ENCODE measurements at places on chromosomes 3 and 15. TPM values are rescaled to one million over a fixed set of nuclear protein-coding genes. Genes with fewer than 3 reads are reported as not detected.
A peak's percentile ranks its signal among the peaks of the same experiment; 100 is the strongest.

GRCh38 chr3:157667493-157667892 lies 164.3 kb upstream of the VEPH1 start:
- H3K4me3 ChIP-seq = no peak overlapping the region
- no peak overlapping the region for H3K27ac ChIP-seq
- DNase-seq = no peak
- no peaks in the 10 kb centered on the region for H3K27me3 ChIP-seq

- no peaks in the 10 kb centered on the region for H3K36me3 ChIP-seq
- peaks cover 6% of the 10 kb centered on the region for H3K4me1 ChIP-seq
- no peaks in the 10 kb centered on the region for H3K27me3 ChIP-seq
- peak; percentile 88 for DNase-seq
- peak overlapping the region; percentile 96 for H3K27ac ChIP-seq
Measured at GRCh38 chr15:31325595-31326155, 960 bp upstream of the KLF13 start.

DNA sequence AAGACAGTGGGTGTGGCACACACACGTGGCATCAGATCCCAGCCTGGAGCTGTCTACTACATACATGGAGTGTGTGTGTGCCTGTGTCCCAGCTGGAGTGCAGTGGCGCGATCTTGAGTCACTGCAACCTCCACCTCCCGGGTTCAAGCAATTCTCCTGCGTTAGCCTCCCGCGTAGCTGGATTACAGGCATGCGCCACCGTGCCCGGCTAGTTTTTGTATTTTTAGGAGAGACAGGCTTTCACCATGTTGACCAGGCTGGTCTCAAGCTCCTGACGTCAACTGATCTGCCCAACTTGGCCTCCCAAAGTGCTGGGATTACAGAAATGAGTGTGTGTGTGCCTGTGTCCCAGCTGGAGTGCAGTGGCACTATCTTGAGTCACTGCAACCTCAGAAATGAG lies 108.8 kb downstream of the IL12A start:
- no peaks in the 10 kb centered on the region for H3K4me1 ChIP-seq
- H3K27ac ChIP-seq = no peak overlapping the region
- no peak for DNase-seq
- no peak overlapping the region for H3K4me3 ChIP-seq

- H3K36me3 ChIP-seq = no peaks in the 10 kb centered on the region
- no peak for DNase-seq
- H3K4me1 ChIP-seq = no peaks in the 10 kb centered on the region
- H3K27ac ChIP-seq = no peak overlapping the region
- H3K4me3 ChIP-seq = no peak overlapping the region
Measured at GRCh38 chr3:159548675-159549335, 439.8 kb upstream of the IL12A start.

DNA sequence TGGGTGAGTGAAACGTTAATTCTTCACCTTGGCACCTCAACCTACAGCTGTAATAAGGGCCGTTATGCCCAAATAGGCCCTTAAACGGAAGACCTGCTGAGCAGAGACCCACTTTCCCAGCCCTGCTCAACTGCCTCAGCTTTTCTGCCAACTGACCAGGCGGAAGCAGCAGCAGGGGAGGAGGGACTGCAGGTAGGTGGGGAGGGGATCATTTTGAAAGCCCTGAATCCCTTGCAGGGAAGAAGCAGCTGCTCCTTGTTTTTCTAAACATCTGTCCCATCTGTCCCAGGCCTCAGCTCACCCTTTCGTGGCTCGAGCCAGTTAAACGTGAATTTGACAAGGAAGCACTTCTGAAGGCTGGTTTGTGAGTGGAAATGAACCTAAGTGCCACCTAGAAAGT lies 978 bp upstream of the CMC1 start:
- H3K27me3 ChIP-seq = no peaks in the 10 kb centered on the region
- peaks cover 7% of the 10 kb centered on the region for H3K4me1 ChIP-seq
- peak overlapping the region; percentile 93 for H3K4me3 ChIP-seq
- DNase-seq = no peak
- no peaks in the 10 kb centered on the region for H3K36me3 ChIP-seq
- no peak overlapping the region for H3K27ac ChIP-seq

- H3K4me3 ChIP-seq = no peak overlapping the region
- no peaks in the 10 kb centered on the region for H3K4me1 ChIP-seq
- H3K27me3 ChIP-seq = no peaks in the 10 kb centered on the region
Measured at GRCh38 chr3:192082730-192083660, 622.0 kb downstream of the PYDC2 start.

UBAP1L gene
- total RNA-seq = 8.7 TPM

- no peak overlapping the region for H3K4me3 ChIP-seq
- no peak for DNase-seq
- H3K27ac ChIP-seq = no peak overlapping the region
- H3K27me3 ChIP-seq = no peaks in the 10 kb centered on the region
Measured at GRCh38 chr3:171970301-171970788, 69.0 kb upstream of the FNDC3B start.

DNA sequence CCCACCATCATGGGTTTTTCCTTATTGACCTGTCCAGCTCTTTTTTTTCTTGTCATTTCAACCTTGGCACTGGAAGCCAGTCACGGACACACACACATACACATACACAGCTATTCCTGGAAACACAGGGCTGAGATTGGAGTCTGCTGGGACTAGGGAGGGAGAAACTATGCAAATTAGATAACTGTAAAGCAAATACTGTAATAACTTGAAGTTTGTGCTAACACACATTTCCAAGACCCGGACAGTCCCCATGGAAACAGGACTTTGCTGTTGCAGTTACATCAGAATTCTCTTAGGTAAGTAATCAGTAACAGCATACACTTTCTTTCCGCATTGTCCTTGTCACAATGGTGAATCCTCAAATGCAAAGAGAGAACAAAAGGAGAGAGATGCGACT lies 304.4 kb downstream of the KBTBD8 start:
- H3K4me1 ChIP-seq = no peaks in the 10 kb centered on the region
- DNase-seq = no peak
- no peak overlapping the region for H3K4me3 ChIP-seq
- H3K27me3 ChIP-seq = no peaks in the 10 kb centered on the region
- H3K36me3 ChIP-seq = no peaks in the 10 kb centered on the region

C3orf33 gene
- 6.3 TPM for total RNA-seq

TMEM207 gene
- total RNA-seq = not detected

DNA sequence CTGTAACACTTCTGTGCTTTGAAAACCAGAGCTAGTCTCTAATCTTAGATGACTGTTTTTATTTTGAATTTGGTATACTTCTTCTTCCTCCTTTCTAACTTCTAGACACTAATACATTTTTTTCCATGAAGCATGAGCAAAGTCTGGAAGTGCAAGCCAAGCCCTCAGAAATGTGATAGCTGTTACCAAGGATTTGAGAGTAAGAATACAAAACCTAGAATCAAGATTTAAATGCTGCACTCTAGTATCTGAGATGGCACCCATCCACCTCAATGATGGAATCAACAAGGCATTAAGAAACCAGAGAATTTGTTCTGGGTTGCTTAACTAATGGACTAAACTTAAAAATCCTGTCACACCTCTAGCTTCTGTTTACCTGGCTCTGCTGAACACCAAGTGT lies 9.2 kb downstream of the FEZF2 start:
- no peak overlapping the region for H3K4me3 ChIP-seq
- H3K36me3 ChIP-seq = no peaks in the 10 kb centered on the region

GRCh38 chr3:134294302-134295280 lies 43.9 kb upstream of the RYK start:
- H3K36me3 ChIP-seq = no peaks in the 10 kb centered on the region
- DNase-seq = no peak
- no peaks in the 10 kb centered on the region for H3K27me3 ChIP-seq
- peaks cover 8% of the 10 kb centered on the region for H3K4me1 ChIP-seq
- H3K4me3 ChIP-seq = no peak overlapping the region
